ENCODE measurements at places on chromosomes 4 and X.

DNA sequence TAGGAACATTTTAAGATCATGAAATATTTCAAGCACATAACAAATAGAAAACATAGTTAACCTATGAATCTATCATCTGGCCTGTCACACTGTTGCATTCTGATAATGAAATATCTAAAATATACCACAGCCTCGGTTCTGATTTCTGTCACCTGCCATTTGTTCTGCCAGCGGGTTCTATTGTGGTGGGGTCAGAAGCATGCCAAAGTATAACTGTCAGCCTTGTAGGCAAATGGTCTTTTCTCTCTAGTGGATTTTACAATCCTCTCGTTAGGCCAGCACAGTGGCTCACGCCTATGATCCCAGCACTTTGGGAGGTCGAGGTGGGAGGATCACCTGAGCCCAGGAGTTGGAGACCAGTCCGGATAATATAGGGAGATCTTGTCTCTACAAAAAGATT, 47.9 kb downstream of the HTRA3 start:
- DNase-seq = no peak

DNA sequence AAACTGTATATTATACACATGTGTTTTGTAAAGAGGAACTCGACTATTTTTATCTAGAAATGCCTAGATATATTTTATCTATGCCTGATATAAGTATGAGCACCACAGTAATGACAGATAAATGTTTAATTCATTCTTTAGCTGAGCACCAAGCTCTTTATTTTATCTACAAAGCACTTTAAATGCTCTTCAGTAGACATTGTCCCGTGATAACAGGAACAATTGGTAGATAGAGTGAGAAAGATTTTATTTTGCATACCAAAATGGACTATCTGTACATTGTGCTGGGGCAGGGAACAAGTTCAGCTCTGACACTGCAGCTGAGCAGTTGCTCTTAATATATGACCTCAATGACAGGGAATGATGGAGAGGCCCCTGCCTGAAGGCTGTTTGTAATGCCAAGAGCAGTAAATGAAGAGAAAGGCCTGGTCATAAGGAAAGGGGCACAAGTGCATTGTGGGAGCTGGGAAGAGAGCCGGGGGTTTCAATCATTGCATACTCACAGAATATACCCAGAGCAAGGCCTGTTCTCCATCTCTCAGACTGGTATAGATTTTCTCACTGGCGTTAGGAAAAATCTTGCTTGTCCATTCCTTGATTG, 57.3 kb downstream of the SEPTIN11 start:
- no peak for DNase-seq

- no peak for DNase-seq
Observed at GRCh38 chr4:90474484-90474883, 347.3 kb downstream of the CCSER1 start.

GRCh38 chrX:14899607-14900006, 26.4 kb downstream of the MOSPD2 start:
- no peak for DNase-seq

GRCh38 chrX:153321381-153322124, at the start of gene PNMA6F:
TSS of gene PNMA6F (minus strand) at chrX:153321767. CDS start at chrX:153320674, 1,093 bp downstream.
- no peak for DNase-seq

GRCh38 chr4:54231768-54232688, 2.9 kb downstream of the PDGFRA start:
- no peak for DNase-seq

- DNase-seq = no peak
Observed at GRCh38 chrX:73447311-73447794, 500 bp downstream of the CDX4 start.

DNA sequence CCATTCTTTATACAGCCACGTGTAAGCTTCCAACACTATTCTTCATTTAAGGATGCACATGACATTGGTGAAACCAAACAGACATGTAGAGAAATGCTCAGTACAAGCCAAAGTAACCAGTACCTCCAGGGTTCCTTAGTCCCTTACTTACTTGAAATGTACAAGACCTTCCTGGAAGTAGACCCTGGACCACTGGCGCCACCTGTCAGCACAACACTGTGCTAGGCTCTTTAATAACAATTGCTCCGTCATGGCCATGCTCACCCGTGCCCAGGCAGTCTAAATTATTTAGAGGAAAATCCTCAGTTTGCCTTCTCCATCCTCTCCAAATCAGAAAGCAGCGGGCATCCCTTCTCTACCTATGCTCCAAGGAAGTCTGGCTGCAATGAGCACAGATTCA, 52.7 kb downstream of the ADGRA3 start:
- DNase-seq = no peak

- DNase-seq = no peak
Observed at GRCh38 chr4:80305466-80305865, 30.1 kb upstream of the CFAP299 start.

GRCh38 chr4:139682741-139683151, 17.1 kb downstream of the MGST2 start:
- no peak for DNase-seq

GRCh38 chr4:167339781-167340180, 105.5 kb upstream of the SPOCK3 start:
- no peak for DNase-seq

GRCh38 chr4:36006226-36006625, 238.1 kb downstream of the ARAP2 start:
- no peak for DNase-seq

- no peak for DNase-seq
Observed at GRCh38 chr4:8378101-8378724, 62.3 kb downstream of the ACOX3 start.

DNA sequence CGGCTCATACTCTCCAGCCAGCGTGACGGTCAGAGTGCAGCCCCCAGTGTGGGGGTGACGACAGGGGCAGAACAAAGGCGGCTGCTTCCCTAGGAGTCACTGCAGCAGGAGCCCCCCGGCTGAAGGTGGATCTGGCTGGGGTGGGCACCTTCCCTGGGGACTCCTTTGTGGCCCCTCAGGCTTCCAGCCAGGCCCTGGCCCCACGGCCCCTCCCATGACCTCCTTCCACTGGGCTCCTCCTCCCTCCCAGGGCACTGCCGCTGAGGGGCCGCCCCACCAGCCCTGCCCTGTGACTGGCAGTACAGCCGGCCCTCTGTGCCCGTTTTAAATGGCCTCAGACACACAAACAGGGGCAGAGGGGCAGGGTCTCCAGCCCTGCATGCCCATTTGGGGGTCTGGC, 61.9 kb downstream of the FAM53A start:
- no peak for DNase-seq

- no peak for DNase-seq
Observed at GRCh38 chr4:138734746-138735145, 280.8 kb upstream of the NOCT start.

GRCh38 chr4:5969777-5970176, 48.5 kb downstream of the C4orf50 start:
- no peak for DNase-seq

- DNase-seq = no peak
Observed at GRCh38 chr4:114041117-114041475, 61.6 kb upstream of the ARSJ start.

- no peak for DNase-seq
Observed at GRCh38 chr4:128854433-128854832, 44.9 kb downstream of the JADE1 start.

DNA sequence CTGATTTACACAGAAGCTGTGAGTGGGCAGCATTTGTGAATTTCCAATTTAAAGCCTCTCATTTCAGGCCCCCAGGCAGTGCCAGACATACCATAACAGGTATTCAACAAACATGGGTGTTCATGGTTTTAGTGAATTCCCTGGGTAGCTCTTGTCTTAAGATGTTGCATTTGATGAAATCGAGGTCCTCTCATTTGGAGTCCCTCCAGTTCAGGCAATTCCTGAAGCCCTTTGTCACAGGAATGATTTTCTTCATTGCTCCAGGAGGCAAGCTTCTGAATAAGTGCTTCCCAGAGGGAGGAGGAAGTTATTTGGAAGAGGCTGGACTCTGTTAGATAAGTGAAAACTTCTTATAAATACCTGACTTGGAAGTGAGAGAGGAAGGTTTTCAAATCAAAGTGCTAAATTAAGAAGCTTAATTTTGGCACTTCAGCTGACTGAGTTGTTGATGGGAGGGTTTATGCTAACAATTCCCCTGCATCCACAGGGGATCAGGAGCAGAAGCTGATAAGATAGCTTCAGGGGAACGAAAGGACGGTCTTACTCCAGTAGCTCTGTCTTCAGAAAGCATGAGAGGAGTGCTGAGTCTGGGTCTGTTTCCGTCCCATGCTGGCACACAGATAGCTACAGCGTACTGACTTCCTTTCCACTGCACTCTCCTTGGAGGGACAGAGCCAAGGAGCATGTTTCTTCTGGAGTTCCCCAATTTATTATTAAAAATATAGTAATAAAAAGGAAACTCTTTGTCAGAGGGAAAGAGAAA, 543.1 kb downstream of the GBA3 start:
- no peak for DNase-seq

DNA sequence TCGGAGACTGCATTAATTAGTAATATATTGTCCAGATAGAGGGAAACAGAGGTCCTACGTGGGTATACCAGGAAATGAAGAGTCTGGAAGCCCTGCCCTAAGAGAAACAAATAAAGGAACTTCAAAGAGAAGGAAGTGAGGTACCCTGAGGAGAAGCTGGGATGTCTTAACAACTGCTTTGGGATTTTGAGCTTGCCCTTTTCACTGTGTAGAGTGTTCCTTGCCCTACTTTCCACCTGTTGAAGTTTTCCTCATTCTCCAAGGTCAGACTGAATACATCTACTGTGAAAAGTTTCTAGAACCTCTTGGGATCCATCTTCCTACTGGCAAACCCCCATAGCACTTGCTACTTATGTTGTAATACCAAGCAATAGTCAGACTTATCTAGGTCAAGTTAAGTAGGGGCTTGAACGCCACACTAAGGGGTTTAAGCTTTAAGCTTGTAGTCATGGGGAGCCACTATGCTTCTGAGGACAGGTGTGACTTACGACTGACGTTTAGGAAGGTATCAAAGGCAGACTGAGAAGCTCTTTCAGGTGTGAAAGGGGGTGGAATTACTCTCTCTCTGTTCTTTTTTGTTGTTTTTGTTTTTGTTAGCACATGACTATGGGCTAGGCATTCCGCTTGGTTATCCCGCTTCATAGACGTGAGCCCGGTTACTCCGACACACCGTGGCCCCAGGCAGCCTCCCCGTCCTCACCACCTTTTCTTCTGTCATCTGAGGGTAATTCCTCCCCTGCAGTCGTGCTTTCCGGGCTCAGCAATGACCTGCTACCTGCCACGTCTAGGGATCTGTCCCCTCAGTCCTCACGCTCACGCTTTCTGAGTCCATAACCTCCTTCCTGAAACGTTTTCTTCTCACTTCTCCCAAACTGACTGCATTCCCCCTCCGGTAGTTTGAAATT, 959 bp upstream of the REST start:
- DNase-seq = no peak

DNA sequence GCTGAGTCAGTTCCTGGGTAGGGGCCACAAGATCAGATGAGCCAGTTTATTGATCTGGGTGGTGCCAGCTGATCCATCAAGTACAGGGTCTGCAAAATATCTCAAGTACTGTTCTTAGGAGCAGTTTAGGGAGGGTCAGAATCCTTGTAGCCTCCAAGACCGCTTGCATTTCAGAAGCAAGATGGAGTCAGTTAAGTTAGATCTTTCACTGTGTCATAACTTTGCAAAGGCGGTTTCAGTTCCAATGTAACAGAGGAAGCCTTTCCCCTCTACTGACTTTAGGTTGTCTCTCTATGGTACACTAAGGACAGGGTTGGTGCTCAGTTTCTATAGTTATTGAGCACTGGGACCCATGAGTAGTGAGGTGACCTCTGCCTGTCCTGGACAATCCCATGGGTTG, 127.3 kb upstream of the WDR1 start:
- DNase-seq = no peak

GRCh38 chrX:9055354-9055753, 21.4 kb upstream of the FAM9B start:
- no peak for DNase-seq

- no peak for DNase-seq
Observed at GRCh38 chr4:117623326-117623725, 411.0 kb upstream of the NDST3 start.

DNA sequence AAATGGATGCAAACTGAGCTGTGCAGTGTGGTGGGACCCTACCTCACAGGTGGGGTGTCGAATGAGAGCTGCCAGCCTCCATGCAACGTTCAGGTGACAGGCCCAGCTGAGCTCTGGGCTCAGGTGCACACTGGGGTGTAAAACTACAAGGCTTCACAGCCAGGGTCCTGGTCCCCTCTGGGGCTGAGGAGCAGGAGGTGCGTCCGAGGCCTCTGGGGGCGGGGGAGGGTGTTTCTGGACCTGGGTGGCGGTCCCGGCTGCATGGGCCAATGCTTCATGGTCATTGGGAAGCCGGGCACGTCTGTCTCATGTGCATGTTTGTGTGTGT, 26.5 kb upstream of the SORCS2 start:
- DNase-seq = no peak

- DNase-seq = no peak
Observed at GRCh38 chr4:185896817-185897488, 85.0 kb upstream of the SORBS2 start.

DNA sequence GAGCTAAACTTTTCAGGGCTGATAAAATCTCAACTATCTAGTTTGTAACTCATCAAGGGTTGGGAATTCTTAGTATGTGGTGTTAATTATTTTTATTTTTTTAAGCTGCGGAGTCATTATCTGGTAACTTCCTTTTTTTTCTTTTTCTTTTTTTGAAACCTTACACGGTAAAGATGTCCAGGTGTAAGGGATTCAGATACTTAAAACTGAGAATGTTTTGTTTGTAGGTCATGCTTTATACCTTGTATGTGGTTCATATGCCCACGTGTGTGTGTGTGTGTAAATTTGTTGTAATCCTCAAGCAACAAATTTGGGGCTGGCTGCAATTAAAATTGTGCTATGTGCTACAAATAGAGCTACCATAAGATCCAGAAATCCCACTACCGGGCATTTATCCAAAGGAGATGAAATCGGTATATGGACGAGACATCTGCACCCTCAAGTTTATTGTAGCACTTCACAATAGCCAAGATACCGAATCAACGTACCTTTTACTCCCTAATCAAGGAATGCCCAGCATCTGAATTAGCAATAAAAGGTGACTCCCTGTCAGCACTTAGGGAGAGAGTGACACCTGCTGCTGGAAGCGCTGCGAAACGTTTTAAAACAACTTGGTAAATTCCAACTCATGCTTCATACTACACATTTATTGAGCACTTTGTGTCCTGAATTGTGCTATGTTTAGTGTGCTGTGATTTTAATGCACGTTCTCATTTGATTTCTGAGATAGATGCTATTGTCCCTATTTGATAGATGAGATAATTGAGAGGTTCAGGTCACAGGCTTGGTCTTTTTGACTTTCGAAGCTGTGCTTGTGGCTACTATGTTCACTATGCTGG, 16.1 kb downstream of the MSMO1 start:
- no peak for DNase-seq

GRCh38 chrX:72042852-72043248, 88.9 kb downstream of the RTL5 start:
- no peak for DNase-seq

GRCh38 chrX:110188701-110189558, 129.0 kb downstream of the AMMECR1 start:
- no peak for DNase-seq

DNA sequence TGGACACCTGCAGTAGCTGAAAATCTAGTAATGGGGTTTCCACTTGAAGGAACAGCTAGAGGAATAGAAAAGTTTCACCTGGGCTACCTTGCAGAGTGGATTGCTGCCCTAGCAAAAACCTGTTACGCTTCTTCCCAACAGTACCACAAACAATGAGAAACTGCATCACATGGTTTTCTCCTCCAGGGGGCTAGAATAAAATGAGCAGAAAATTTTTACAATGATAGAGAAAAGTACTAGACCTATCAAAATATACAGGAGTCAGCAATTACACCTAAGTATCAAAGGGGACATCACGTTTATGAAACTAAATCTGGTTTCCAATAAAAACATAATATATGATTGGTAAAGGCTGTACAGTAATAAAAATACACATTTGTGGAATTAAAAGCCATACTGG, 423.1 kb upstream of the PITX2 start:
- DNase-seq = no peak

GRCh38 chrX:140836874-140837273, 127.3 kb downstream of the LINC00632 start:
- no peak for DNase-seq
